ENCODE measurements at places on chromosomes 12 and 14. TPM values are rescaled to one million over a fixed set of nuclear protein-coding genes. Genes with fewer than 3 reads are reported as not detected.

HOXC4 gene
- total RNA-seq = 2.1 TPM

KRT86 gene
- 0.33 TPM for total RNA-seq

BEGAIN gene
- 6.2 TPM for total RNA-seq

GALNT8 gene
- 2.7 TPM for total RNA-seq

- DNase-seq = no peak
These were observed 77.0 kb downstream of the BICD1 start for GRCh38 chr12:32183650-32184049.

DNA sequence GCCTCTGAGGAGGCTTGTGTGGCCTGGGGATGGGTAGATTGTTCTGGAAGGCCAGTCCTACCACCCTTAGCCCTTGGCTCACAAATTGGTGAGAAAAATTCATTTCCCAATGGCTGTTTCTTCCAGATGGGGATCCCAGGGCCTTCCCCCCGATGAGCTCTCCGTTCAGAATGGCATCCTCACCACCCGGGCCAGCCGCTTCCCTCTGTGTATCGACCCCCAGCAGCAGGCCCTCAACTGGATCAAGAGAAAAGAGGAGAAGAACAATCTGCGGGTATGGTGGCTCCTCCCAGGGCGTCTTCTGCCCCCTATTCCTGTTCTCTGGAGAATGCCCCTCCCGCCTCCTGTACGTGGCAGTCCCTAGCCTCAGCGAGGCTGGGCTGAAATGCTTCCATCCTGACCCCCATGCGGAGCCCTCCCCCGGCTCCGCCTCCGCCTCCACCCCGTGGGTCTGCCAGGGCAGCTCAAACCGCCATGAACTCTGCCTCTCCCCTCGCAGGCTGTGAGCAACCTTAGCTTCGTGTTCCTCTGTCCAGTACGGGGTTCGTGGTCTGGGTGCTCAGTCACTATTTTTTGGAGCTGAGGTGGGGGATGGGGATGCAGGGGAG is 57.8 kb downstream of the CCDC92 start:
- DNase-seq = no peak

- DNase-seq = no peak
These were observed 776 bp downstream of the RDH5 start for GRCh38 chr12:55720894-55721444.

GRCh38 chr14:100290607-100291304 is 15.5 kb downstream of the SLC25A29 start:
- no peak for DNase-seq

- DNase-seq = no peak
These were observed 15.4 kb downstream of the DAO start for GRCh38 chr12:108895220-108895802.
